CD4-positive, alpha-beta T cell treated with Interleukin-6 at 100 ng/mL for 8 hours (primary cell): ENCODE measurements at places on chromosomes 7 and 10.
A peak's percentile ranks its signal among the peaks of the same experiment; 100 is the strongest.

- DNase-seq, result no peak
Observed at GRCh38 chr10:77188521-77188920, 449.1 kb downstream of the KCNMA1 start.

GRCh38 chr7:56124981-56125380, 8.8 kb upstream of the NUPR2 start:
- no peak for DNase-seq

DNA sequence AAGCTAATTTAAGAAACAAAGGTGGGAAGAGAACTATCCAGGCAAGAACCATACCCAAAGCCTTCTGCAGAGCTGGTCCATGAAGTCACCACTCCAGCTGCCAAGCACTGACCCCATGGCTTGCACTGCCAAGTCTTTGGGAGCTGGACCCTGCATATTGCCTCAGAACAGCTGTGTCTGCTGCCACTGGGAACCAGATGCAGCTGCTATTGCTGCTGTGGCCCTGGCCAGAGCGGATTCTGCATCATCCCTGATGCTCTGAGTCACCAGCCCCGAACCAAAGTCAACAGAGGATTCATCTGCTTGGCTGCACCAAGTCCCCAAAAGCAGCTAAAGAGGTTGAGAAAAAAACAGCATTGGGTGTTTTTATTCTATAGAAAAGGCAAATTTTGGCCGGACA, 39.2 kb upstream of the GSAP start:
- DNase-seq, result no peak

DNA sequence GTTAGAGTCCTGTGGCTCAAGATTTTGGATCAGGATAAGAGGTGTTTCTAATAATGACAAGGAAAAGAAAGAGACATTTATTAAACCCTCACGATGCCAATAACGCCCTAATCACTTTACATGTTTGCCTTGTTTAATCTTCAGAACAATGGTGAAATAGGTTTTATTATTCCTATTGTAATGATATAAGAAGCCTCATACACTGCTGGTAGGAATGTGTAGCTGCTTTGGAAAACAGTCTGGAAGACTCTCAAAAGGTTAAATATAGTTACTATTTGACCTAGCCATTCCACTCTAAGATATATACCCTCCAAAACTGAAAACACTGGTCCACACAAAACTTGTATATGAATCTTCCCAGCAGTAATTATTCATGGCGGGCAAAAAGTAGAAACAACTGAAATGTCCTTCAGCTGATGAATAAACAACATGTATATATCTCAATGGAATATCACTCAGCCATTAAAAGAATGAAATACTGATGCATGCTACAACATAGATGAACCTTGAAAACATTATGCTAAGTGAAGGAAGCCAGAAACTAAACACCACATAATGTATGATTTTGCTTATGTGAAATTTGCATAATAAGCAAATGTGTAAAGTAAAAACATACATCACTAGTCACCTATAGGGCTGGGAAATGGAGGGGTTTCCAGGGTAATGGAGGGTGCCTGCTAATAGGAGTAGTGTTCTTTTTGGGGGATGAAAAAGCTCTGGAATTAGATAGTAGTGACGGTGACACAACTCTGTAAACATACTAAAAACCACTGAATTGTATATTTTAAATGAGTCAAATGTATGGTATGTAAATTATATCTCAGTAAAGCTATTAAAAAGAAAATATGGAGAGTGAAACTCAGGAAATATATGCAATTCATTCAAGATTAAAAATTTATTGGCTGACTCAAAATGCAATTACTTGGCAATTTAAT, 76.9 kb upstream of the ANK3 start:
- no peak for DNase-seq

DNA sequence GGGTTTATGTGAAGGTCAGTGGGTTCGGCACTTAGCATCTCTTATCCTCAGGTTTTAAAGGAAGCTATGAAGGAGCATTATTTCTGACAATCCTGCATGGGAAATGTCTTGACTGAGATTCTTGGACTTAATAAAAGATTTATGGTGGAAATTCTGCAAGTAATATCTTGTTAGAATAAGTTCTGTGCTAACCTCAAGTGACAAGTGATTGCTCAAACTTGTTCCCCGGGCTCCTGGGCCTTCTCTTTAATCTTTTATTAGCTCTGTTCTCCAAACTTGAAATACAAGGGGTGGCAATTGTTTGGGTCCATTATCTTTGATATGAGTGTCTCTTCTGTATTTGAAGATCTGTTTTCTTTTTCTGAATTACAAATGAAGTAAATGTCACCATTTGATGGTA, 140.6 kb upstream of the CTBP2 start:
- DNase-seq, result no peak

DNA sequence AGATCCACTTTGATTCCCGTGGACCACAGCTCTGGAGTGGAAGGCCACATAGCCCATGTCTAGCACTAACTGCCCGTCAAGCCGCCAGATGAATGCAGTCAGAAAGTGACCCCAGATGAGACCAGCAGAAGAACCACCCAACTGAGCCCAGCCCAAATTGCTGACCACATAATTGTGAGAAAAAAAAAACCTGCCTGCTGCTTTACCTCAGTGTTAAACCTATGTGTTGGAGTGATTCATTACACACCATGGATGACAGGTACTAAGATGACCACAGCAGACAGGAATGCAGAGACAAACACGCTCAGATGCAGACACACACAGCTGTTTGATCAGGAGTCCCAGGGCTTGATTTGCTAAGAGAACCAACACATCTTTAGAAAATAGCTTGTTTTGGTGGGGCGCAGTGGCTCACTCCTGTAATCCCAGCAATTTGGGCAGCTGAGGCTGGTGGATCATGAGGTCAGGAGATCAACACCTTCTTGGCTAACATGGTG, 168.1 kb upstream of the PPP2R2D start:
- DNase-seq, result no peak

GRCh38 chr7:112134039-112134438, 72.2 kb downstream of the DOCK4 start:
- DNase-seq, result no peak

GRCh38 chr10:131724891-131725580, 175.8 kb upstream of the PPP2R2D start:
- DNase-seq, result no peak

DNA sequence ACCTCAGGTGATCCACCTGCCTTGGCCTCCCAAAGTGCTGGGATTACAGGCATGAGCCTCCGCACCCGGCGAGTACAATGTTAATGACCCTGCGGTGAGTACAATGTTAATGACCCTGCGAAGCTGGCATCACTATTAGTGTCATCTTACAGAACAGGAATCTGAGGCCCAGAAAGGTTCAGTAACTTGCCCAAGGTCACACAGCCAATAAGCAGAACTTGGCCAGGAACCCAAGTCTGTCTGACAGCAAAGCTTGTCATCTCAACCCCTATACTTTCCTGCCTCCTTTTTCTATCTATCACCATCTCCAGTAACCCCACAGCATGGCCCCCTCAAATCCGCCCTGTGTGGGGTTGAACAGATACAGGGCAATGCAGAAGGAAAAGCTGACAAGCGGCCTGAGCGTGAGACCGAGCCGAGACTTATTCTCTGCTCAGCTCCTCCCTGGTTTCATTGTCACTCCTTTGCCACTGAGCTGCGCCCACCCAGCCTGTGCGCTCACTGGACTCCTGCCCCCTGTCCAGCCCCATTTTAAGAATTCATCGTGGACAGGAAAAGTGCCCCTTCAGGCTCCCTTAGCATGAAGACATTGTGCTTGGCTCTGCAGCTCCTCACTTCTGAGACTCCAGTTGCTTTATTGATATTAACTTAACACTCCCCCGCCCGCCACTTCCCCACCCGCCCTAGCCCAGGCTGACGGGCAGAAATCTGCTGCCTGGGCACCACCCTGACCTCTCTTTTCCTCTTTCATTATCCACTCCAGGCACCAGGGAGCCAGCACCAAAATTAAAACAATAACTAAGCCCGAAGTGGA, 58.1 kb upstream of the LBX1 start:
- no peak for DNase-seq

DNA sequence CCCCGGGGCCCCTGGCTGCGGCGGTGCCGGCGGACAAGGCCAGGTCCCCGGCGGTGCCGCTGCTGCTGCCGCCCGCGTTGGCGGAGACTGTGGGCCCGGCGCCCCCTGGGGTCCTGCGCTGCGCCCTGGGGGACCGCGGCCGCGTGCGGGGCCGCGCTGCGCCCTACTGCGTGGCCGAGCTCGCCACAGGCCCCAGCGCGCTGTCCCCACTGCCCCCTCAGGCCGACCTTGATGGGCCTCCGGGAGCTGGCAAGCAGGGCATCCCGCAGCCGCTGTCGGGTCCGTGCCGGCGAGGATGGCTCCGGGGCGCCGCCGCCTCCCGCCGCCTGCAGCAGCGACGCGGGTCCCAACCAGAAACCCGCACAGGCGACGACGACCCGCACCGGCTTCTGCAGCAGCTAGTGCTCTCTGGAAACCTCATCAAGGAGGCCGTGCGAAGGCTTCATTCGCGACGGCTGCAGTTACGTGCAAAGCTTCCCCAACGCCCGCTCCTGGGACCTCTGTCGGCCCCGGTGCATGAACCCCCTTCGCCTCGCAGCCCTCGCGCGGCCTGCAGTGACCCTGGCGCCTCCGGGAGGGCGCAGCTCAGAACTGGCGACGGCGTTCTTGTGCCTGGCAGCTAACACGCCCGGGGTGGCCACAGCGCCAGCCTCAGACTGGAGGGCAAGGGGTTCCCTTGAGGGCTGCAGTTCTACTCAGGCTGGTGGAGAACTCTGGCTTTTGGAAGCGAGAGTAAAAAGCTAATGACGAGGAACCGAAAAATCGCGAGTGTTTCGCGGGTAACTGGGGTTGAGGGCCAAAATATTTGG, 804 bp downstream of the FRAT1 start:
- DNase-seq, result peak; percentile 52

- no peak for DNase-seq
Observed at GRCh38 chr10:112271982-112272381, 11.2 kb upstream of the TECTB start.

GRCh38 chr10:84543948-84544347, 215.6 kb downstream of the CCSER2 start:
- DNase-seq, result no peak

- no peak for DNase-seq
Observed at GRCh38 chr7:98998821-98999725, 120.7 kb downstream of the TRRAP start.

- DNase-seq, result no peak
Observed at GRCh38 chr10:101308051-101308450, 45.9 kb upstream of the BTRC start.

- DNase-seq, result no peak
Observed at GRCh38 chr7:154698726-154699291, 304.1 kb downstream of the PAXIP1 start.

DNA sequence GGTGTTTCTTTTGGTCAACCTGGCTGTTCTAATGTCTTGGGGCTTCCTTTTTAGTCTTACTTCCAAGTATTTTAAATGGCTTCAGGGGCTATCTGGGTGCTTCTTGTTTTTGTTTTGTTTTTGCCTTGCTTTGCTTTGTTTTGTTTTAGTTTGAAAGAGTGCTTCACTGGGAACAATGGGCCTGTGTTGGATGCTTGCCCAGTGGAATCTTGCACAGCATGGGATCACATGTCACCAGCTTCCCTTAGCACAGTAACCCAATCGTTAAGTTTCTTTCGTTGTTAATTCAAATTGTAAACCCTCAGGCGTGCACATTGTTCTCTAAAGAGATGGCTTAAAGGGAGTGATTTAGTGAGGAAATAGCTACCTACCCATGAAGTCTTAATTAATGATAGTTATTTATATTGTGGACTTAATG, 8.9 kb downstream of the COL17A1 start:
- DNase-seq, result no peak

DNA sequence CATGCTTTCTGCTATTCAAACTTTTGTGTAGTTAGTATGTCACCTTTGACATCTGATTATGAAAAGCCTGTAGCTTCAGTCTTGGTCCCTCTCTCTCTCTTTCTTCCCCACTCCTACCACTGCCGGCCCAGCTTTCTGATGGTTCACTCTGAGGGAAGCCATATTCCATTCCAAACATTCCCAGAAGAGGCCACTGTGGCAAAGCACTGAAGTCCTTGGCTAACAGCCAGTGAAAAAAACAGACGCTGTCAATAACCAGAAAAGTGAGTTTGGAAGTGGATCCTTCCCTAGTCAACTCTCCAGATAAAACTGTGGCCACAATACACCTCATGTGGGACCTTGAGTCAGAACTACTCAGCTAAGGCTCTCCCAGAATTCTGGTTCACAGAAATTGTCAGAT, 950.7 kb upstream of the PHF14 start:
- no peak for DNase-seq
